ENCODE measurements at places on chromosomes 4 and X.

- no peak for DNase-seq
Measured at GRCh38 chr4:42716996-42717395, 60.1 kb upstream of the ATP8A1 start.

- no peak for DNase-seq
Measured at GRCh38 chr4:152304220-152304619, 231.7 kb downstream of the FBXW7 start.

GRCh38 chrX:17779434-17779833 lies 42.1 kb downstream of the SCML1 start:
- no peak for DNase-seq

GRCh38 chrX:27619975-27620374 lies 29.8 kb downstream of the DCAF8L2 start:
- no peak for DNase-seq

GRCh38 chr4:177356921-177357320 lies 47.2 kb downstream of the NEIL3 start:
- DNase-seq, result no peak

DNA sequence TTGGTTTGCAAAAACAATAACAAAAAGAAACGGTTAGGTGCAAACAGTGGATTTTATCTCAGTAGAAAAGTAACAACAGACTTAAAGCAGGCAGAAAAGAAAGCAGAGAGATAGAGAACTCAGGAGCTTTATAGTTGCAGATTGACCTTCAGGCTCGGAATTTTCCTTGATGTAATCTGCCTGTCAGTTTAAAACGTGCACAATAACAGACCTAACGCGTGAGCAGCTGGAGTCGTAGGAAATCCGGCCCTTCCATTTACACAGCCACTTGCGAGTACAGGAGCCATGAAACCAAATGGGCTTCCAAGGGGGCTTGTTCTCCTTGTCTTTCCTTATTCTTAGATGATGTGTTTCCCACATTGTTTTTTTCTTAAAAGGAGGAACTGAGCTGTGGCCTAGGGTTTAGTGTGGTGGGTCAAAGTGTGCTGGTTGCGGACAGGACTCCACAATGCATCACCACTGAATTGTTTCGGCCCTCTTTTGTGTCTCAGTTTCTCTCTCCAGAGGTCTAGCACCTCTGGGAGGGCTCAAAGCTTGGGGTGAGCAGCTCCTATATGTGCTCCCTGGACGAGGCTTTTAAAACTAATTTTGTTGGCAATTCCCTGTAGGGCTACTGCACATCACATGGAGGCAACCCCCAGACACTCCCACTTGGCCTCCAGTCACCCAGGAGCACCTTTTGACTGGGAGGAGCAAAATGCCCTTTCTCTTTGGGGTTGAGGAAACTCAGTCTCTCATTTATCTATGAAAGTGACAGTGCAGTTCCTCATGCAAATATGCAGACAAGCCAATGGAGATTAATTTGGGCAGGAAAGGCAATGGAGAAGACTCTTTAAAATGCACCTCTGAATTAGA lies 13.9 kb upstream of the MPP1 start:
- DNase-seq, result no peak

- DNase-seq, result no peak
Measured at GRCh38 chr4:7354927-7355326, 79.8 kb downstream of the PSAPL1 start.

GRCh38 chrX:130174045-130174704 lies 2.4 kb downstream of the RAB33A start:
- no peak for DNase-seq

- no peak for DNase-seq
Measured at GRCh38 chr4:157983300-157983699, 189.5 kb downstream of the GASK1B start.

GRCh38 chr4:12379191-12379590 lies 950.5 kb upstream of the HS3ST1 start:
- DNase-seq, result no peak

GRCh38 chrX:119187298-119187697 lies 48.8 kb upstream of the PGRMC1 start:
- DNase-seq, result no peak

GRCh38 chrX:119340606-119341205 lies 58.4 kb upstream of the SLC25A43 start:
- DNase-seq, result no peak

DNA sequence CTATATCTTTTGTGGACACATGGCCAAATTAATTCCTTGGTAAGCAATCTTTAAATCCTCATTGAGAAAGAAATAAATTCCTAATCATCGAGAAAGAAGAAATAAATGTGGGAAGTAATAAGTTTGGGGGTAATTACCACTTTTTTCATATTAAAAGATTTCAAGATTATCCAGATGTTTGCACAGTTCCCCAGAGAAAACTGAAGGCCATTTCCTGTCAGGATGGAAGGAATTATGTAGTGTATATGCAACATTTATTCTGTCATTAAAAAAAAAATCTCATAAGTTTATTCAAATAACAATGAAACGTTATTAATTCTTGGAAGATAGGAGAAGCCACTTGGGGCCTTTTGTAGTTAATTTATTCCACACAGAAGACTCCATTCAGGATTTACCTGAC lies 385.6 kb upstream of the NR3C2 start:
- no peak for DNase-seq

DNA sequence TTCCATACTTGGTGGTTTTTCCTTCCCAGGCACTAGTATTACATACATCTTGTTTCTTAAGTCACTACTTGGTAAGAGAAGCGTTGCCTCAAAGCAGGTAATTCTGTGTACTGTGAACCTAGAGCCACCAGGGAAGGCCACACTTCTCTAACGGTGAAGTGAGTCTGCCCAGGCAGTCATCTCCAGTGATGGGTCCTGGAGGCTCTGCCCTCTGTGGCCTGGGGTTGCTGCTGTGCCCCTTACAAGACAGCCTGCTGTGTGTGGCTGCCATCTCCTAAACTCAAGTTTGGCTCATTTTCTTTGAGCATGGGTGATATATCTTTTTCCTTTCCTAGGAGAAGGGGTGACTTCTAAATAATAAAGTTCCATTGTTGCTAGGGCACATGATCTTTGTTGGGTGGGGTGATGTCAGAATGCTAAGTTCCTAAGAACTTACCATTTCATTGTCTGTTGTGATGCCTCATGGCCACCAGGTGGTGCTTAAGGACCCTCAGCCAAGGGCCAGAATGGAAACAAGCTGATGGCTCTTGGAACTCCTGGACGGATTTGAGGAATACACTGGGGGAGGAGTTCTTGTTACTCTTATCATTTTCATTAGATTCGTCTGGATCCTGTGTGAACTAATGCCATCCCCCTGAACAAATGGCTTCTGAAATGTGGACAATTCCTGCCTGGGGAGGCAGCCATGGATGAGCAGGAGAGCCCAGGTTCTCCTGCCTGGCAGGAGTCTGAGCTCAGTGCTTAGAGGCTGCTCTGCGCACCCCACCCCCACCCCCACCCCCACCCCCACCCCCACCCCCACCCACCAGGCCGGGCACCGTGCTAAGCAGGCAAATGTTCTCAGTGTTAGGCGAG lies 41.1 kb upstream of the WDR1 start:
- peak; percentile 78 for DNase-seq

GRCh38 chr4:159682996-159683395 lies 580.1 kb downstream of the RAPGEF2 start:
- no peak for DNase-seq

- DNase-seq, result no peak
Measured at GRCh38 chr4:25246680-25247611, 13.1 kb downstream of the PI4K2B start.

DNA sequence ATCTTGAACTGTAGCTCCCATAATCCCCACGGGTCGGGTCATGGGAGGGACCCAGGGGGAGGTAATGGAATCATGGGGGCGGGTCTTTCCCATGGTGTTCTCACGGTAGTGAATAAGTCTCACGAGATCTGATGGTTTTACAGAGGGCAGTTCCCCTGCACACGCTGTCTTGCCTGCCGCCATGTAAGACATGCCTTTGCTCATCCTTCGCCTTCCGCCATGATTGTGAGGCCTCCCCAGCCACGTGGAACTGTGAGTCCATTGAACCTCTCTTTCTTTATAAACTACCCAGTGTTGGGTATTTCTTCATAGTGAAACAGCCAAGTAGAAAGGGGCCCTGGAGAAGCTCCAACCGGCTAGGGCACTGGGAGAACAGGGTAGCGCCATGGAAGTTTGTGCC lies 12.3 kb downstream of the CTAG1A start:
- no peak for DNase-seq

DNA sequence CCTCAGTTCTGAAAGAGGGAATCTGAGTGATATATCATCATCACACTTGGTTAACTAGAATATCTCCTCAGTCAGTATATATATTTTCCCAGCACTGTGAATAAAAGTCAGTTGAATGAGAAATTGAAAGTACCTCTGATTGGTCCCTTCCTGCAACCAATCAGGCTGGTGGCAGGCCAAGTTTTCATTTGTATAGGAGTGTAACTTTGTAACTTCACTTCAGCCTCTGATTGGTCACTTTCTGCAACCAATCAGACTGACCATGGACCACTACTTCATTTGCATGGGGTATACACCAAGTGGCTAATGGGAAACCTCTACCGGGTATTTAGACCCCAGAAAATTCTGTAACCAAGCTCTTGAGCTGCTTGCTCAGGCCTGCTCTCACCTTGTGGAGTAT lies 2.0 kb upstream of the PGK1 start:
- no peak for DNase-seq

GRCh38 chrX:69362354-69362753 lies 141.8 kb upstream of the NALF2 start:
- DNase-seq, result no peak

DNA sequence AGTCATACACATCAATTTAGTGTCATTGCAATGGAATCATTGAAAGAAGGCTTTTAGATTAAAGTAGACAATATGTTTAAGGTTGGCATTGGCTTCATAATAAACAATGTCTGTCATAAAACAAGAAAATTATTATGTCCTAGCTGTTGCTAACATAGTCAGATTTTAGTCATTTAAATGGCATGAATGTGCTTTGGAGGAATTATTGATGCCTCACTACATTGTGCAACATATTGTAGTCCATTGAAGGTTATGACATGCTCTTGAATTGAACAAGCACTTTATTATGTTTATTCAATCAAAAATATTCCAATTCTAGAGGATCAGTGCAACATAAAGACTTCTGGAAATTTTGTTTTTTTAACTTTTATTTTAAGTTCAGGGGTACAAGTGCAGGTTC lies 489.8 kb upstream of the AMOT start:
- DNase-seq, result no peak

- DNase-seq, result no peak
Measured at GRCh38 chr4:142645475-142646108, 200.5 kb downstream of the INPP4B start.

- no peak for DNase-seq
Measured at GRCh38 chrX:111114806-111115205, 18.8 kb downstream of the PAK3 start.

- DNase-seq, result no peak
Measured at GRCh38 chrX:133056341-133056740, 40.6 kb downstream of the USP26 start.

DNA sequence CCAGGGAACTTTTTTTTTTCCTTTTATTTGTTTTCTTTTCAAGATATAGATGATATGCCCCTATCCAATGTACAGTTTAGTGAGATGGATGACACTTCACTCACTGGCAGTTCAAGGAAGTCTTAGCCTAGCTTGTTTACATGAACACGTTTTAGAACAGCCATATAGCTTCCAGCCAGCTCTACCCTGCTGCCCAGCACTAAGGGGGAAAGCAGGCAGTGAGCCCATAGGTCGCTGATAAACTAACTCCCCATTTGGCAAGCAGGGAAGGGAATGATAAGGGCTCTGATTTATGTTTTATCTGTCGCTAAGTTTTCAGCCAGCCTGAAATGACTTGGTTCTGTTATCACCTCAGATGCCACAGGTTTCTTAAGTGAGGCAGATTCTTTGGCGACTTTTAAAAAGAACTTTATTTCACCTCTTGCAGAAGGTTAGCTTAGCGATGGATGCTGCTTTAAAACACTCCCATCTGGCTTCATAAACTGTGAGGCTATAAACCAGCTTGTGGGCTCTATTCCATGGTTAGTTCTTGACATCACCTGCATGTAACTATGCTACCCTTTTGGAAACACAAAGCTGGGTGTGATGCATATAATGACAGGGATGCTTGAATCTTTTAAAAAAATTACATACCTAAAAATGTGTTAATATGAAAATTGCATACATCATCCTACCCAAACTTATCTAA lies 348.4 kb downstream of the FBXO8 start:
- DNase-seq, result no peak

GRCh38 chr4:4327652-4328121 lies 37.6 kb downstream of the ZBTB49 start:
- peak; percentile 95 for DNase-seq

DNA sequence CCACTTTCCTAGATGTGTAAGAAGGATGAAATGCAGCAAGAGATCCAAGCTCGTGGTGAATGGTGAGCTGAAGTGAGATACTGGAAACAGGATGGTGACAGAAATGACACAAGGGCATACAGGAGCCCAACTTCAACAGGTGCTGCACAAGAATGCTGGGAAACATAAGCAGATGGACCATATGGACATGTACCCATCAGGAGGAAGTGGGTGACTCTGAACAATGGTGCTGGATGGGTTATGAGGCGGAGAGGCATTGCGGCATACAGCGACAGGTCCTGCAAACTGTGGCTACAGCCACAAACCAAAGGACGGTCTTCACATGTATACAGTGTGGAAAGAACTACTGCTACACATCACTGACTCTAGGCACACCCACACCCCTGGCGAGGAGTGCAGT lies 265.7 kb downstream of the CAMK2D start:
- no peak for DNase-seq

DNA sequence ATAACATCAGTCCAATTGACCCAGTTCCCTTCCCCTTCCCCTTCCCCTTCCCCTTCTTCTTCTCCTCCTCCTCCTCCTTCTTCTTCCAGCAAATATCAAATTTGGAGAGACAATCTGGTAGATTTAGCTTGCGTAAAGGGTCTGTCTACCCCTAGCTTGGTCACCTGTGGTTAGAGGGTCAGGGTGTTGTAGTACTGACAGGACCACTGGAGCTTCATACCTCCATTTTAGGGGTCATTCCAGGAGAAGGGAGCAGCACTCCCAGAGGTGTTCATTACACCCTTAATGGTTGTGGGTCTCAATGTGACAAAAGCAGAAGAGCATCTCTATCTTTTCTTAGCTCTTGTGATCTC lies 3.7 kb upstream of the FGB start:
- no peak for DNase-seq

GRCh38 chr4:105236202-105236915 lies 89.7 kb downstream of the TET2 start:
- DNase-seq, result no peak

DNA sequence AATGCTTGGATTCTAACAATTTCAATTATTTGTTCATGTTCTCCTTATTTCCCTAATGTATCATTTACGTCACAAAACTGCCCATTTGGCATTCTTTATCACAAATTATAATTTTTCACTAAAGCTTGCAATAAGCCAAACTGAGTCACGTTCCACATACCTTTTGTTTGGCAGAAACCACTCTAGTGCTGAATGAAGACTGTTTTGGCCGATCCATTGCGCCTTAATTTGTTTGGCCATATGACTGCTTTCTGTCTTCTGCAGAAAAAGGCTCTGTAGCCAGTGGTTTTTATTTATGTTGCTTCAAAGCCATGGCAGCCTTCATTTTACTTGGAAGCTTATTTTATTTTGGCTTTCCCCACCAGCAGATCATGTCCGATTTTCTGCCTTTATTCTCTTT lies 184.4 kb upstream of the HAND2 start:
- DNase-seq, result no peak

All from endodermal cell (in vitro differentiated cells).